Activated CD8-positive, alpha-beta memory T cell treated with anti-CD3 and anti-CD28 coated beads, Interleukin-2, amount 50 U/mL, for 48 hours (primary cell): ENCODE measurements at places on chromosomes 1 and 21.

- no peak for DNase-seq
Observed at GRCh38 chr1:14182856-14183255, 415.6 kb upstream of the KAZN start.

- DNase-seq: no peak
Observed at GRCh38 chr1:183148599-183148998, 37.5 kb upstream of the LAMC2 start.

DNA sequence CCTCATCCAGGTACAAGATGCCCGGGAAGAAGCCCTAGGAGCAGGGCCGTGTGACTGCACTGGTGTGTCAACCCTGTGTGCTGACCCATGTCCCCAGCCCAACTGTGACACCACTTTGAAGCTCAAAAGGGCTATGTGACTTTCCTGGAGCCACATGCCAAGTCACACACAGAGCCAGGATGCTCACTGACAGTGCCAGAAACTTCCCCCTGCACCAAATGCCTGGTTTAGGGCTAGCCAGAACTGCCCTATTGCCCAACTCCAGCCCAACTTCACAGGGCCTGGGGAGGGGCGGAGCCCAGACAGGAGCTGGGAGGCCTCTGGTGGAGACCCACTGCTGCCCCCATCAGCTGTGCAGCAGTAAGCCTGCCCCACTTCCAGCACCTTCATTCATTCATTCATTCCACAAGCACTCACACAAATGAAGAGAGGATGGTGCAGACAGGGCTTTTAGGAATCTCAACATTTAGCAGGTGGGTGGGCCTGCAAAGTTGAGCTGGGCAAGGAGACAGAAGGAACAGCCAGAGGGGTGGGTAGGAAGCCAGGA is 36.7 kb downstream of the KCNQ4 start:
- DNase-seq: no peak

DNA sequence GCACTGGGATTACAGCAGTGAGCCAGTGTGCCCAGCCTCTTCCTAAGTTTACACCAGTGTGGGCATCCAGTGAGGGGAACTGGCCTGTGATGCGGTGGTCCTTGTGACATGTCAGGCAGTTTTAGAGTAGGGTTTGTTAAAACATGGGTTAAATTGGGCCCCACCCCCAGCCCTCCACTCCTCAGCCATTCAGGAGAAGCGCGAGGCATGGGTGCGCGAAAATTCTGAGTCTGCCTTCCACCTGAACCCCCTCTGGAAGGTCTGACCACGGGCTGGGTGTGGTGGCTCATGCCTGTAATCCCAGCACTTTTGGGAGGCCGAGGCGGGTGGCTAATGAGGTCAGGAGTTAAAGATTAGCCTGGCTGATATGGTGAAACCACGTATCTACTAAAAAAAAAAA is 51.7 kb downstream of the SKI start:
- DNase-seq: no peak

- no peak for DNase-seq
Observed at GRCh38 chr1:149967646-149968045, 31.0 kb upstream of the MTMR11 start.

DNA sequence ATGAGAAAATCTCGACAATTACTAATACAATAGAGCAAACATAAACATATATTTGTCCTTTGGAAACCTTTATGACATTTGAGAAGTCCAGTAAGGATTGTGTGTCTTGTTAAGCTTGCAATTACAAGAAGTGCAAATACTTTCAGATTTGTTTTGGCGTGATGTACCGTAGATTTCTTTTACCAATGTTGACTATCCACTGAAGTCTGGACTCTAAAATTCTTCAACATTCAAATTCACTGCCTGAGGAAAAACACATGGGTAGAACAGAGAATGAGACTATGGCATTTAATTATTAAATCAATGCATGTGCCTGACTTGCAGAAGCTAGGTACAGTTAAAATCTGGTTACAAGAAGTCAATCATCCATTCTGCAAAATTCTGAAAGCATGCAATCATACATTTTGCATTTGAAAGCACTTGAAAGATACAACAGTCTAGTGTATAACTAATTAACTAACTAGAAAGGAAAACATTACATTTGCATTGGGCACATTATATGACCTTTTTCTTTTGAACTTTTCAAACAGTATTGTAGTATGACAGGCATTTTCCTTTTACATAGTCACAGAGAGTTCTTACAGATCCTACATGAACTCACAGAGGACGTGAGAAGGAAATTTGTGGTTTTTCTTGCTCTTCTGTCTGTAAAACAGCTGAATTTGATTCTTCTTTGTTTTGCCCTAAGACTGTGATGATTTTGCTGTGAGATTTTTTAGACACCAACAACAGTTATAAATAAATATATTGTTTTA is 511.1 kb upstream of the ADGRL4 start:
- DNase-seq: no peak

DNA sequence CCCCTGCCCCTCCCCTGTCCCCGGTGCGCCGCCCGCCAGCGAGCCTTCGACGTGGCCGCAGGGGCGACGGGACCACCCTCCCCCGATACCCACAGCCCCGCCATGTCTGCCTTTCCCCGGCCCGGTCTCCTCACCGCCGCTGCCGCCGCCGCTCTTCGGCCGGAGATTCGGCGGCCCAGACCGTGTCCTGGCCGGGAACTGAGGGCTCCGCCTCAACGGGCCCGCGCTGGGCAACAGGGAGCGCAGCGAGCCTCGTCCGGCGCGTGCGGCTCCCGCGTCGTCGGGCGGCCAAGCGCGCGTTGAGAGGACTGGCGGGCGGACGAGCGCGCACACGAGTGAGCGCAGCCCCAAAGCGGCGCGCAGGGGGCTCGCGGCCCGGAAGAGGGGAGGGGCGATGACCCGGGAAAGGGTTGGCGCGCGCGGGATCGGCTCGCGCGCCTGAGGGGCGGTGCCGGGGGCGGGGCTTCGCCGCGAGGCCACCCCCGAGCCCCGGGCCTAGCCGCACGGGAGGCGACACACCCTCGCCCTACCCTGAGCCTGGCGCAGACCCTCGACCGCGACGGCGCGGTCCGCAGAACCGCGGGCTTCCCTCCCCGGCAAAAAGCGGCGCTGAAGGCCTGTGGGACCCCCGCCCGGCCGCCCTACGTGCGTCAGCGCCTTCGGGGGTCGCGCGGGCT is at the start of gene BTG3:
Gene BTG3 (minus strand): TSS at position 337 of the 677 bp plus-strand sequence. CDS start 3,757 bp downstream, outside the sequence.
- DNase-seq: peak; percentile 88

DNA sequence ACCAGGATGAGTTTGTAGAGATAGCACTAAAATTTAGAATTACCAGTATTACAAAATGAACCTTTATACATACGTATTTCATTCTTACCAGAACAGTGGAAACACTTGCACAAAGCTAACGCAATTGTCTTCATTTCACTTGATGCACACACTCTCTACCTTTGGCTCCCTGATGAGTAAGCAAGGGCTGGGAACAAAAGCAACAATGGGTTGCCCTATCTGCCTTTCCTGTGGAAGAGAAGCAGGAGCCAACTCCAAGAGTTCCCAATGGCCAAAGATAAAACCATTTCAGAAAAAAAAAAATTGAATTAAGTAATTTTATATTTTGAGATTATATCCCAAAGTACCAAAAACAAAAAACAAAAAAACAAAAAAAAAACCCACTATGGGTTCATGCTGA is 344.1 kb upstream of the GREM2 start:
- no peak for DNase-seq
